ENCODE measurements at places on chromosomes 2 and 18.
A peak's percentile ranks its signal among the peaks of the same experiment; 100 is the strongest.

- DNase-seq: no peak
Measured at GRCh38 chr2:164717000-164717803, 95.9 kb upstream of the GRB14 start.

DNA sequence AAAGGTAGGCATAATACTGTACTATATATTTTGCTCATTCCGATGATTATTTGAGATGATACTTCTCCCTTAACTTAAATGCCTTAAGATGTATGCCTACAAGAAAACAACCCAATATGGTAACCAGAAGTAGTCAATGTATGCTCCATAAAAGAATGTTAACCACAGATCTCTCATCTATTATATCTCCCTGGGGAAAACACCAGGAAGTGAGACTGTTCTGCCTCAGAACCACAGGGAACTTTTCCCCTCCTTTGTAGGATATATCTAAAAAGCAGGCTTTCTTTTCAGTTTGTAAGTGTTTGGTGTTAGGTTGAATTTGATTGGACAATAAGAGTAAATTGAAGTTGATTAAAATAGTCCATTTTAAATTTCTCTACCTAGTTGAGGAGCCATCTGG lies 1160.5 kb upstream of the NXPH2 start:
- DNase-seq: no peak

DNA sequence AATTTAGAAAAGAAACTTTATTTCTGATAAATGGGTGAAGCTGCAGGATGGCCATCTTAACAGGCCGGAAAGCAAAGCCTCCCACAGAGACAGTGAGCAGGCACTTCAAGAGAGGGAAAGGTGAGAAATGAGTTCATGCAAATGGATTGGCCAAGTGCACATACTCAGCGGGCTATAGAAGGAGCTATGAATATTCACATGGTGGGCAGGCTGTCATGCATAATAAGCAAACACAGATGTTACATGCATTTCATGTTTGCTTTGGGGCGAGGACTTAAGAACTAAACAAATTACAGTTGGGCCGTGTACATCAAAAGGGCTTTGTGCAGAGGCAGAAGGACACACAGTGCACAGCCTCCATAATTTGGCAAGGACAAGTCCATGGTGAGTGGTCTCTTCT lies 69.8 kb upstream of the MAL start:
- no peak for DNase-seq

GRCh38 chr18:51911584-51911983 lies 428.4 kb upstream of the DCC start:
- DNase-seq: no peak

DNA sequence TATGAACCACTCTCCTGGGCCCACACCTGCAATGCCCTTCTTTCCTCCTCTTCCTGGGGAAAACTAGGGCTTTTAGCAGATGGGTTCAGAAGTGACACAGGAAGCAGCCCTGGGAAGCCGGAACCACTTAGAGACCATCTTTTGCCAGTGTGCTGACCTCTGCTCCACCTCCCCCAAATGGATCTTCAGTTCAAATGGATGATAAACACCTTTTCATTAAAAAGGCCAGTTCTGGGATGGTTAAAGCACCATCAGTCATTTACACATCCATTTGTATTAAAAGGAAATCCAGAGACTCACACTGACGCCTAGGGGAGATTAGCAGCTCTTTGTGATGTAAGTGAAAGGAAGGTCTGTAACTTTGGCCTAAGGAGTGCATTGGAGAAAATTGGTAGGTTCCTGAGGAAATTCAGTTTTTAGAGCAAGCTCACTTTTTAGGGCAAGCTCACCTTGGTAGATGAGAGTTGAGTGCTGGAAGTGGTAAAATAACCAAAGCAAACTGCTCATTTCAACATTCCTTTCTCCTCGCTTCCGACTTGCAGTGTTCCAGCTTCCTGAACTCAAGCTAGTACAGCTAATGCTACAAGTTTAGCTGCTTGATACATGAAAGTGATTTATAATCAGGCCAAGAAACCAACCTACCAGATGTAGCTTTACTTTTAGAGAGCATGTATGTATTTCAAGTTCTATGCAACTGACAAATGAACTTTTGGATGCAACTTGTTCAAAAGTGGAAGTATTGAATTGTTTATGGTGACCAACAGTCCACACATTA lies 47.7 kb downstream of the ACTR2 start:
- DNase-seq: no peak

DNA sequence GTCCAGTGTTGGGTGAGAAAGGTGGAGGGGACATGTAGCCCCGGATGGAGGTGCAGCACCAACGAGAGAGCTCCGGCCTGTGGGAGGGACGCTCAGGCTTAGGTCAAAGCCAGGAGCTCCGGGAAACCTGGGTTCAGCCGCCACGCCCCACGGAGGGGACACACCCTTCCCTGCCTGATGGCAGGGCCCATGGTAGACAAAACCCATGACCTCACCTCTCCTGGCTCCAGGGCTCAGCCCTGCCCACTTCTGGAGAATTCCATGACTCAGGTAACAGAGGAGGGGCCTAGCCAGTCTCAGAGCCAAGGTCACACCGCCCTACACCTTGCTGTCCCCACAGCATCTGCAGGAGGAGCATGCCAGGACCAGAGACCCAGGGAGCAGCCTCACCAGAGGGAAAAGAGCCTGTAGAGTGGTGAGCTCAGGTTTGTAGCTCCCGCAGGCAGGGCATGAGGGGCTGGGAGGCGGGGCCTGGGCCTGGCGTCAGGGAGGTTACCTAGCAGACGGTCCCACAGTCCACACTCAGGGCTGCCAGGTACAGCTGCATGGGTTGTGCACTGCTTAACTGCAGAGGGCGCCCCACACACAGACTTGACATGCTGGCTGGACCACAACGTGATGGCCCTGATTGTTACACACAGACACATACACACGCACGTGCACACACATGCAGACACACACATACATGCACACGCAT lies 70.8 kb upstream of the SMAD7 start:
- no peak for DNase-seq

GRCh38 chr18:9454061-9454703 lies 21.1 kb upstream of the RALBP1 start:
- no peak for DNase-seq

GRCh38 chr18:9694174-9694573 lies 13.9 kb upstream of the RAB31 start:
- no peak for DNase-seq

DNA sequence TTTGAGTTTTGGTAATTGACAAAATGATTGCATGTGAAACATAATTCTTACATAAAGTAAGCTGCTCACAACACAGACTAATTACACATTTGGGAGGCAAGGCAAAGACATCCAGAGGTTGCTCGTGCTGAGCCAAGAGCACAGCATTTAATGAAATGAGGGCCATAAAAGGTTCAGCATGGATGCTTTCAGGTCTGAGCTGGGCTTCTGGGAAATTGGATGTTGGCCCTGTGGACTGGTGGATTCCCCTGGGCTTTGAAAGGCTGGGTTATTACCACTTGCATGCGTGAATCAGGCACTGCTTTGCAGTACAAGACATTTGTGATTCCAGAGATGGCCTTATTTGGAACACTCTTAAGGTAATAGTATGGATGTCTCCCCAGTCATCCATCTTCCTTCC lies 533.5 kb upstream of the NRP2 start:
- peak; percentile 79 for DNase-seq

- peak; percentile 57 for DNase-seq
Measured at GRCh38 chr2:199462956-199463692, 5.4 kb upstream of the SATB2 start.

DNA sequence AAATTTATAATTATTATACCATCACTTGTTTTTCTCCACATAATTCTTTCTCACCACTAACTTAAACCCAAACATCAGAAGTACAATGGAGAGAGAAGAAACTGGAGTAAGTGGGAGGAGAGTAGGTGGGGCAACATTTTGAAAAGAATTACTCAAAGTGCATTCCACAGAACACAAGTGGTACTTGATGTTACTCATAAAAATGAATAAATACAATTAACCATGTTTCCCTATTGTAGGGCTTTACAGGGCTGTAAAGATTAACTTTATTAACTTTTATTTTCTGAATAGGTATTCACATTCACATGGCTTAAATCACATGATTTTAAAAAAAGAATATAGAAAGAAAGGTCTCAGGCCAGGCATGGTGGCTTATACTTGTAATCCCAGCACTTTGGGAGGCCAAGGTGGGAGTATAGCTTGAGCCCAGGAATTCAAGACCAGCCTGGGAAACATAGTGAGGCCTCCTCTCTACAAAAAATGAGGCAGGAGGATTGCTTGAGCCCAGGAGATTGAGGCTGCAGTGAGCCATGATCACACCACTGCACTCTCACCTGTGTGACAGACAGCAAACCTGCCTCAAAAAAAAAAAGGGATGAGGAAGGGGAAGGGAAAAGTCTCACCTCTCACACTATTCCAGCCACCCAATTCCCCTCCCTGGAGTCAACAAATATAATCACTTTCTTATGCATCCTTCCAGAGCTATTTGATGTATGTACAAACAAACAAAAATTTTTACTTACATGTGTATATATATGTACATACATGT lies 47.1 kb downstream of the KCNG3 start:
- DNase-seq: no peak

DNA sequence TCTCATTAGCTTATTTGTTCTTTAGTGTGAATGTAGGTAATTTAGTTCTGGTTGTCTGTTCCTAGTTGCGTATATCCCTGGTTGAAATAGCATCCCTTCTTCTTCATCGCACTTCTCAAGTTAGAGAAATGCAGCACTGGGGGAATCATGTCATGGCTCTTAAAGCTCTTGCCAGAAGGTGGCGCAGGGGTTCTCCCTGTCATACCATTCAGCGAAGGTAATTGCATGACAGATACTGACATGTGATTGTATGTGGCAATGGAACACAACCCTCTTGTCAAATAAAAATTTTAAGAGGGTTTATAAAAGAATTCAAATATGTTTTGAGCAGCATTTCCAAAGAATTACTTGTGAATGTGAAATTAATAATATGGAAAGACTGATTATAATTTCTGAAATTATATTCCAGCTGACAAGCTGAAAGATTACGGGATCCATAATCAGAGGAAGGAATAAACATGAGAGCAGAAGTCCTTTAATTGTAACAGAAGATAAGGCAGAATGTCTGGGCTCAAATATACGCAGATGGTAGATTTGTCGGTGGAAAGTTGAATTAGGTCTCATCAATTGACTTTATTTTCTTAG lies 411.7 kb downstream of the DSEL start:
- peak; percentile 80 for DNase-seq

DNA sequence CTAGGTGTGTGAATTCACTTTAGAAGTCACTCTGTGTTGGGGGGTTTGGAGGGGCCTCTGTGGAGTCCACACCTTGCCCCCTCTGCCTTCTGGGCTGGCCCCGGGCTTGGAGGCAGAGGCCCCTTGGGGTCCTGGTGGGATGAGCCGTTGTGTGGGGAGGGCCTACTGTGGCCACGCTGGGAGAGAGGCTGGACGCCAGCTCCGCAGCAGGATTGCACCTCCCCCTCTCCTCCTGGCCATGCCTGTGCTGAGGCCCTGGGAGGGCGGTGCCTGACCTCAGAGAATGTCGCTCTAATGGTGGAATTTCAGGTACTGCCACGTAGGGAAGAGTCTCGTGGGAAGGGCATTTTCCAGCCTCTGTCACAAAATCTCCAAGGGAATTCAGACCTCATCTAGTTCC lies 237.0 kb downstream of the ATAD2B start:
- no peak for DNase-seq

DNA sequence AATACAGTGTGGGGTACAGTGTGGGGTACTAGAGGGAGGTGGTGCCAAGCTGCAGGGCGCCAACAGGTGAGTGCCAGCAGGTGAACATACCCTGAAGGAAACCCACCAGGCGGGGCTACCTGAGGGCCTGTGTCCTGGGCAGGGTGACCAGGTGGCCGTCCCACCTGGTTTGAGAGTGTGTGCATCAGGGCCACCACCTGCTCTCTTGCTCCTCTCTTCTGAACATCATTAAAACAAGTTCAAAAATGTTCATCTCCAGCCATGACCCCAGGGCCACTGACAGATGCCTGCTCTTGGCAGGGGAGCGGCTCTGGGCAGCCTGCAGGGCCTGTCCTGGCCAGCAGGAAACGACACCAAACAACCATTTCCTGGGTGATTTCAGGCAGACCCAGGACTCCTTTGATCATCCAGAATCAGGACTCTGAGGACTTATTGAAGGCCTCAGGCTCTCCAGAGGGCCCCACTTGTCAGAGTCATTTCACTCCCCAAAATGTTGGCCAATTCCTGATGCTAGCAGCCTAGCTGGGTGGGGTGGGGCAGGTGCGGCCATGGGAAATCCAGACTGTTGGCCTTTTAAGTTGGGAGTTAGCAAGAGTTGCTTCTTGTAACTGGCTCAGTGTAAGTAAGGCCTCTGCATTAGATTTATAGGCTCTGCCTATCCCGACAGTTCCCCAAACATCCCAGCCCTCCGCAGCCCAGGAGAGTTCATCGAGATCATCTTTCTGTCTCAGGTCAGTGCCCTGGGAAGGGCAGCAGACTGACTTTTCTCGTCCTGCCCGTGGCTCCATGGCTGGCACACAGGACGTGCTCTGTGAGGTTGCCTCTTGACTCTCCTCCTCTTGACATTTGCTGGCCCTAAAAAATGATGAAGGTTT lies 111.5 kb upstream of the ZNF236 start:
- DNase-seq: no peak

GRCh38 chr2:43098539-43098938 lies 127.9 kb downstream of the ZFP36L2 start:
- DNase-seq: no peak

DNA sequence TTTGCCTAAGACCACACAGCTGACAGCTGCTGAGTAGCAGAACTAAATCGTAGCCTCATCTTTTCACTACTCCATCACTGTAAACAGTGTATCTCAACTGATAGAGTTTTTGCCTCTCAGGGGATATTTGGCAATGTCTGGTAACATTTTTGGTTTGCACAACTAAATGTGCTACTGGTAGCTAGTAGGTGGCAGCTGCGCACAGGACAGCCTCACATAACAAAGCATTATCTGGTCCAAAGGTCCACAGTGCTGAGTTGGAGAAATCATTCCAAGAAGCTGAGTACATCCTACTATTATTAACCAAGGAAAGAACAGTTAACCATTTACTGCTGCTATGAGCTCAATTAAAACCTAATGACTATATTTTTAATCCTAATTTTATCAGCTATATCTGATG lies 6.1 kb upstream of the CCDC102B start:
- DNase-seq: no peak

GRCh38 chr2:3572620-3573019 lies 2.4 kb upstream of the RPS7 start:
- DNase-seq: no peak

GRCh38 chr2:59389240-59389639 lies 1148.1 kb upstream of the FANCL start:
- no peak for DNase-seq

DNA sequence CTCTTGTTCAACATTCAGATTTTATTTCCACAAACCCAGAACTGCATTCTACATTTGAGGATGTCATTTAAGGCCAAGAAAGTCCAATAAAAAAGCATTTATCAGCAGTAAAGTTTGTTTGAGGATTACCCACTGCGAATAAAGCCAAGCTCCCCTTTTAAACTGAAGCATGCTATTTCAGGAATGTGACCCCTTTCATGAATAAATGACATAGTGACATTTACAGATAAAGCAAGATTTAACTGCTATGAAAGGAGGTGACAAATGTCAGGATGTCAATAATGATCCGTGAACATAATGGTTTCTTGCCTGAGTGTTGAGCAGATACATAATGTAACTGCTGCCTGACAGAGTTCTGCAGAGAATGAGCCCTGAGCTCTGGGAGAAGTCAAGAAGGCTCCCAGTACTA lies 146.3 kb downstream of the TDRD15 start:
- DNase-seq: no peak

All from NCI-H1092 (cell line).